ENCODE measurements at places on chromosomes 7 and 10. TPM values are rescaled to one million over a fixed set of nuclear protein-coding genes. Genes with fewer than 3 reads are reported as not detected.

- H3K4me1 ChIP-seq = no peaks in the 10 kb centered on the region
- H3K4me3 ChIP-seq = no peak overlapping the region
- DNase-seq = peak; percentile 28
- H3K36me3 ChIP-seq = no peaks in the 10 kb centered on the region
Measured at GRCh38 chr10:7027237-7027912, 383.5 kb downstream of the SFMBT2 start.

- DNase-seq = no peak
- H3K27me3 ChIP-seq = no peaks in the 10 kb centered on the region
- no peaks in the 10 kb centered on the region for H3K4me1 ChIP-seq
- H3K4me3 ChIP-seq = no peak overlapping the region
- no peak overlapping the region for H3K27ac ChIP-seq
Measured at GRCh38 chr7:4113976-4114375, 568.1 kb upstream of the FOXK1 start.

- peak; percentile 14 for DNase-seq
- no peaks in the 10 kb centered on the region for H3K4me1 ChIP-seq
- no peaks in the 10 kb centered on the region for H3K36me3 ChIP-seq
- no peak overlapping the region for H3K4me3 ChIP-seq
- H3K27ac ChIP-seq = no peak overlapping the region
- no peaks in the 10 kb centered on the region for H3K27me3 ChIP-seq
Measured at GRCh38 chr10:92799568-92799967, 48.8 kb upstream of the EXOC6 start.

DNA sequence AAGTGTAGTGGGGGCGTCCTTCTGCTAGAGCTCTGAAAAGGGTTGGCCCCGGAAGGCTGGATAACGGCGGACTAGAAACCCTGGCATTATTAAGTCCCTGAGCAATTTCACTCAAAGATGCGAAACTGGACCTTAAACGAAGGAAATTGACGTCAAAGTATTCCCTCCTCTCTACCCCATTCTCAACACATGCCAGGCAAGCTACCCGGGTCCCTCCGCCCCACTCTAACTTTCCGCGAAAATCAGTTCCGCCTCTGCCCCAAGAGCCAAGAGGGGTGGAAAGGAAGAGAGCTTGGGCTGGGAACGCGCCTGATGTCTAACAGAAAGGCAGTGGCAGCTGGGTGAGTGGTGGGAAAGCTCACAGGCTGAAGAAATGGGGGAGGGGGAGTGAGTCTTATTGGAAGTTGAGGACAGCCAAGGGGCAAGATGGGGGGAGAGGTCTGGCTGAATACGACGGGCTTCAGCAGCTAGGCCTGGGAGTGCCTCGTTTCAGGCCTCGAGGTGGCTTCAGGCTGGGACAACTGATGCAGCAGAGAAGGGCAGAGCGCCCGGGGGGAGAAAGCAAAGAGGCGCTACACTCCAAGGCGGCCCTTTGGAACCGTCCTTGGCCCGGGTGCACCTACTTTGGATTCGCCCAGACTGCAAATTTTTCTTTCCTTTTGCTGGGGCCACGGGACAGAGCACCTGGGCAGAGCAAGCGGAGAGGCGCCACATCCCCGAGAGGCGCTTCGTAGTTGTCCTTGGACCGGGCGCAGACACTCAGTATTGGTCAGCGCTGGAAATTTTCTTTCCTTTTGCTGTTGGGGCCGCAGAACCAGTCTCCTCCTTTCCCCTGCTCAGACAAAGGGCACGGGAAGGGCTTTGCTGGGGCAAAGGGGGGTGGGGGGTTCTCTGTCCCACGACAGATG lies 2.0 kb upstream of the FEZF1 start:
- no peak overlapping the region for H3K4me3 ChIP-seq
- H3K4me1 ChIP-seq = no peaks in the 10 kb centered on the region
- H3K27ac ChIP-seq = no peak overlapping the region

GRCh38 chr7:22125436-22125835 lies 179.7 kb upstream of the CDCA7L start:
- no peaks in the 10 kb centered on the region for H3K4me1 ChIP-seq
- H3K36me3 ChIP-seq = no peaks in the 10 kb centered on the region
- H3K27me3 ChIP-seq = no peaks in the 10 kb centered on the region
- no peak overlapping the region for H3K4me3 ChIP-seq
- no peak for DNase-seq

DNA sequence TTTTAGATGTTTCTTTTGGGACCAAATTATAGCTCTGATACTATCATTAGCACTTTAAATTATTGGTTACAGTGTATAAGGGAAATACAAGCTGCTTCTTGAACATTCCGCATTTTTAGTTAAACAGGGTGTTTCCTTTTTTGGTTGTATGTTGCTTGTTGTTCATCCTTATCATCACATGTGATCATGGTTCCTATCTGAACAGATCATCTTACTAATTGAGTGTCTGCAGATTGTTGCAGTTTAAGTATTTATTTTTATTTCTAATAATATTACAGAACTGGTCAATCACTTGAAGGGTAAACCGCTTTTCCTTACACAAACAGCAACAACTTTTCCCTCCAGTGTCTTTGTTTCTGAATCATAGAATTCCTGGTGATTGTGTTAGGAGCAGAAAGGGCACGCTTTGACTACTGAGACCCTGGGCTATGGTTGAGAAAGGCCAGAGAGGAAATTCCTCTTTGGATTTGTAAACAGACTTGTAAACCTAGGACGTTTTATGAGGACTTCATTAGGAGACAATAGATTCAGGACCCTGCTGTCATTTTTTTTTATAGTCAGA lies 37.2 kb downstream of the CHN2 start:
- H3K4me3 ChIP-seq = no peak overlapping the region
- no peaks in the 10 kb centered on the region for H3K36me3 ChIP-seq
- H3K27ac ChIP-seq = no peak overlapping the region
- DNase-seq = no peak
- no peaks in the 10 kb centered on the region for H3K4me1 ChIP-seq

DNA sequence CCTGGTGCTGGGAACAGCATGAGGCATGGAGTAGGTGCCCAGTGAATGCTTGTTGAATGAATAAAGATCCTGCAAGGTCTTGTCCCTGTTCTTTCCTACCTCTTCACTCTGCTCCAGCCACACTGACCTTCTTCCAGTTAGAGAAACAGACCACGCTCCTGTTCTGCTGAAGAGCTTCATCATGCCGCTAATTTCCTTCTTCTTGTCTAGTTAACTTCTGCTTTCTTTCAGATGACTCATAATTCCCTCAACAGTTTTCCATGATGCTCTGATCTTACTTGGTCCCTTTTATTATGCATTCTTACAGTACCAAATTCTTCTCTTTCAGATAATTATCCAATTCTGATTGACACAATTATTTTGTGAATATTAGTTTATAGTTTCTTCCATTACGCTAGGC lies 59.5 kb upstream of the C1QL3 start:
- H3K4me3 ChIP-seq = no peak overlapping the region
- no peaks in the 10 kb centered on the region for H3K36me3 ChIP-seq
- no peak for DNase-seq
- no peaks in the 10 kb centered on the region for H3K4me1 ChIP-seq
- H3K27me3 ChIP-seq = no peaks in the 10 kb centered on the region

DNA sequence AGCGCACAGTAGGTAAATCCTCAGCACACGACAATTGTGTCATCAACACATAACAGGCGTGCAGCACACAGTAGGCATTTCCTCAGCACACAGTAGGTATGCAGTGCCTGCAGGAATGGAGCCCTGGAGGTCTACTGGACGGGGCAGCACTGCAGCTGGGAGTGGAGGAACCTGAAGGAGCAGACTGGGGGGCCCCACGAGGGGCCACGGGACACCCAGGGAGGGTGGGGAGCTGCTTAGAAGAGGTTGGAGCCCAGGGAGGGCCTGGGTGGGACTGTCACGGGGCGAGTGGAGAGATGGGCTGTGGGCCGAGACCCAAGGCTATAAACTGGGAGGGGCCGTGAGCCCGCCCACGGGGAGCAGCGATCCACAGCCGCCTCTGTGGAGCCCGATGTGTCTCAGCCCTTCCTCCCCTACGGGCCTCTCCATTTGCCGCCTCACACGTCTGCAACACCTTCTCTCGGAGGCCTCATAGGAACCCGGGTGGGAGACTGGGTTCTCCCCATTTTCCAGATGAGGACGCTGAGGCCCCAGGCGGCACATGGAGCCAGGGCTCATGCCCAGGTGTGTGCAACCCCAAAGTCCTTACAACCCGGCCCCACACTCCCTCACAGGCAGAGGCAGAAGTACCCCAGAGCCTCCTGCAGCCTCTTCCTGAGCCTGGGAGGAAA lies 101.5 kb downstream of the MICALL2 start:
- no peak for DNase-seq
- H3K36me3 ChIP-seq = no peaks in the 10 kb centered on the region
- H3K4me3 ChIP-seq = no peak overlapping the region
- H3K4me1 ChIP-seq = no peaks in the 10 kb centered on the region
- no peak overlapping the region for H3K27ac ChIP-seq

DNA sequence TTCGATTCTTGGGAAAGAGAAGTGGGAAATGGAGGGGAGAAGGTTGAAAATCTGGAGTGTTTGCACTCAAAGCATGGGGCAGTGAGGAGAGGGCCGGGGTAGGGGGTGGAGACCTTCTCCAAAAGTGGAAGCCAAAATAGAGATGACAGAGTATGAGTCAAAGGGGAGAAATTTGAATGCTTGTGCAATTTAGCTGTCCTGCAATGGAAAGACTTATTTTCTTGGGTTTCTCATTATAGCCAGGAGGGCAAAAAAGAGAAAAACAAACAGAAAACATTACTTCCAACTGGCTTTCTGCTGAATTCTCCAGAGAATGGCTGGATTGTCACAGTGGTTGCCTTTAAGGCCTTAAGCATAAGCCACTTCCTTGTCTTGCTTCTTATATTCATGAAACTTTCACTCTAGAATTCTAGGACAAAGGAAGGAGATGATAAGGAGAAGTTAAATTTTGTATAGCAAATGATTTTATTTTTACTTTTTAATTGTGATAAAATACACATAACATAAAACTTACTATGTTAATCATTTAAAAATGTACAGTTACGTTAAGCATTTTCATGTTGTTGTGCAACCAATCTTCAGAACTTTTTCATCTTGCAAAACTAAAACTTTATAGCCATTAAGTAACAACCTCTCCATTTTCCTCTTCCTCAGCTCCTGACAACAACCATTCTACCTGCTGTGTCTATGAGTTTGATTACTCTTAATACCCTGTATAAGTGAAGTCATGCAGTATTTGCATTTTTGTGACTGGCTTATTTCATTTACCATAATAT lies 100.2 kb downstream of the GPR85 start:
- H3K27me3 ChIP-seq = no peaks in the 10 kb centered on the region
- no peak overlapping the region for H3K4me3 ChIP-seq
- H3K36me3 ChIP-seq = no peaks in the 10 kb centered on the region
- H3K27ac ChIP-seq = peak overlapping the region; percentile 39

The CSGALNACT2 gene
- total RNA-seq = 43.9 TPM

The PRTFDC1 gene
- total RNA-seq = 18.5 TPM

DNA sequence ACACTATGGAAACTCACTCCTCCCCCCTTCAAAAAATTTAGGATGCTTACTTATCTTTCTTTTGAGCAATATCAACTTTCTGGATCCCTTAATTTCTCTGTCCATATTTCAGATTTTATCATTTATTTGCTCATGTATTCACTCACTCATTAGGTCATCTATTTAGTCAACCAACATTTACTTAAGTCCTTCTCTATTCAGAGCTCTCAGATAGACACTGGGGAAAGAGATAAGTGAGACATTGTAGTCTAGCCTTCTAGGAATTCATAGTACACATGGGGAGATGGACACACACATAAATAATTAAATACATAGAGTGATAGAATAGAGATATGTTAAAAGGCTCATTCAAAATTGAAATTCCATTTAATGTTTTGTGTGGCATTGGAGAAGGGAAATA lies 9.2 kb downstream of the CPN1 start:
- H3K27ac ChIP-seq = no peak overlapping the region
- DNase-seq = no peak
- H3K36me3 ChIP-seq = no peaks in the 10 kb centered on the region
- peaks cover 4% of the 10 kb centered on the region for H3K27me3 ChIP-seq

DNA sequence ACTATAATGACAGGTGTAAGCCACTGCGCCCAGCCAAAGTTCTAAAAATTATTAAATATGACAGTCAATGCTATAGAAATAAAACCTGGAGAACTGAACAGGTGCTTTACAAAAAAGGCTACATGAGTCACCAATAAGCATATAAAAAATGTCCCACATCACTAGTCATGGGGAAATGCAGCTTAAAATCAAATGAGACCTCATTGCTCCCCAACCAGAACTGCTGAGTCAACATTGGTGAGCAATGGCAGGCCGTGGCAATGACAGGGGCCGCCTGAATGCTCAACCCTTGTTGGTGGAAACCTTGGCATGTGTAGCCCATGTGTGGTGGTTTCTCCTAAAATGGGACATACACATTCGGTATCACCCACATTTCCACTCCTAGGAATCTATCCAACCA lies 352.3 kb upstream of the KLF6 start:
- H3K27me3 ChIP-seq = no peaks in the 10 kb centered on the region
- DNase-seq = no peak
- no peak overlapping the region for H3K27ac ChIP-seq

The CUZD1 gene
- 0.50 TPM for total RNA-seq

DNA sequence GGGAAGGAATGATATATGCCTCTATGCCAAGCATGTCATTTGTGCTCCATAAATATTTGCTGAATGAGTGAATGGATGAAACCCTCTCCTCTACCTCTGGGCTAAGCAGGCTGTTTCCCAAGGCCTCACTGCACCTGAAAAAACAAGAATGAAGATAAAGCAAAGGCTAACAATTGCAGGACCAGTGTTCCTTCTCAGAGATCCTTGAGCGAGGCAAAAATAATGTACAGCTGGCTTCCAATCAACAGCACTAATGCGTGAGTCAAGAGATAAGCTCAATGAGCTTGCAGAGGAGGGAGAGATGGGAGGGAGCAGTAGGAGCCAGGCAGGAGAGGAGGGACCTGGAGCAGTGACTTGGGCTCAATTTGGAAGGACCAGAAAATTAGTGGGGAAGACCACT lies 144.5 kb upstream of the NFE2L3 start:
- H3K27ac ChIP-seq = no peak overlapping the region
- H3K36me3 ChIP-seq = no peaks in the 10 kb centered on the region
- DNase-seq = no peak
- H3K27me3 ChIP-seq = no peaks in the 10 kb centered on the region

The SCRN1 gene
- 86.5 TPM for total RNA-seq

- no peaks in the 10 kb centered on the region for H3K27me3 ChIP-seq
- no peaks in the 10 kb centered on the region for H3K36me3 ChIP-seq
- no peak overlapping the region for H3K4me3 ChIP-seq
- H3K4me1 ChIP-seq = no peaks in the 10 kb centered on the region
Measured at GRCh38 chr7:150818971-150819370, 18.4 kb downstream of the TMEM176A start.

The MUC12 gene
- 0.51 TPM for total RNA-seq

The ENTPD7 gene
- total RNA-seq = 28.9 TPM

- H3K27me3 ChIP-seq = no peaks in the 10 kb centered on the region
- DNase-seq = no peak
- H3K4me1 ChIP-seq = no peaks in the 10 kb centered on the region
- H3K36me3 ChIP-seq = no peaks in the 10 kb centered on the region
- no peak overlapping the region for H3K27ac ChIP-seq
Measured at GRCh38 chr10:9015447-9015846, 961.0 kb downstream of the GATA3 start.

DNA sequence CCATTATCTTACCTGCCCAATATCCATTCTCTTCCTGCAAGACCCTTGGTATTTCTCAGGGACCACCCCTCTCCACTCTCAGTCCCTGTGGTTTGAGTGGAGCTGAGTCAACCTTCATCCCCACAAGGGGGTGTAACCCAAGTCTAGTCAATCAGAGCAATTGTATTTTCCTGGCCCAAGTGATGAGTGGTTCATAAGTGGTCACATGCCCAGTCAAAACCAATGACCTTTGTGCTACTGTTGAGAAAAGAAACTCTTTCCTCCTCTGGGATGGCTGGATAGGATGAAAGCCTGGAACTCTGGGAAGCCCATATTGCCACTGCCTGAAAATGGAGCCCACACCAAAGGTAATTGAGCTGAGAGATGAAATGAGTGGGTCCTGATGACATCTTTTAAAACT lies 93.6 kb downstream of the SNX10 start:
- H3K36me3 ChIP-seq = no peaks in the 10 kb centered on the region
- H3K27me3 ChIP-seq = peaks cover 8% of the 10 kb centered on the region
- no peak overlapping the region for H3K27ac ChIP-seq
- no peak for DNase-seq

The GLI3 gene
- total RNA-seq = 6.4 TPM
